Stimulated activated CD4-positive, alpha-beta T cell treated with anti-CD3 and anti-CD28 coated beads, Interleukin-15, amount 100 ng/mL, for 48 hours (primary cell): ENCODE measurements at places on chromosomes 4 and X.
A peak's percentile ranks its signal among the peaks of the same experiment; 100 is the strongest.

DNA sequence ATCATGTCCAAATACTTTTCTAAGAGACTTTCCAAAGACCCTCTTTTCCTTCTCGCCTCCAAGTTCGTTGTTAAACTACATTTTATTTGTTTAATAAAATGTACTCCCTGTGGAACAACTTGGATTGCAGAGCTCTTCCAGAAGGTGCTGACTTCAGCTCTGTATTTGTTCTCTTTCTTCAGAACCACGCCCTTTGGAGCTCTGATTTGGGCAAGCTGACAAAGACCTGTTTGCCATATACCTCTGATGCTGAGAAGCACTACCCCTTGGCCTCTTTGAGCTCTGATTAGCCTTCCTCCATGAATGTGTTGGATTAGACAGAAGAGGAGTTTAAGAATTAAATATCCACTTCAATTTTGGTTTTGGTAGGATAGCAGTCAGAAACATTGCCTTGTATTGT lies 815.1 kb upstream of the POU3F4 start:
- no peak for DNase-seq

- no peak for DNase-seq
Measured at GRCh38 chrX:134669378-134670098, 11.3 kb upstream of the PLAC1 start.

- no peak for DNase-seq
Measured at GRCh38 chrX:40273356-40274050, 175.7 kb upstream of the BCOR start.

- no peak for DNase-seq
Measured at GRCh38 chrX:54695816-54696487, 102.1 kb downstream of the ITIH6 start.

GRCh38 chrX:23937100-23937499 lies 29.3 kb downstream of the CXorf58 start:
- no peak for DNase-seq

GRCh38 chrX:153669174-153669890 lies 4.3 kb downstream of the PNCK start:
- DNase-seq: peak; percentile 30

- no peak for DNase-seq
Measured at GRCh38 chrX:79036157-79036880, 91.1 kb downstream of the P2RY10 start.

DNA sequence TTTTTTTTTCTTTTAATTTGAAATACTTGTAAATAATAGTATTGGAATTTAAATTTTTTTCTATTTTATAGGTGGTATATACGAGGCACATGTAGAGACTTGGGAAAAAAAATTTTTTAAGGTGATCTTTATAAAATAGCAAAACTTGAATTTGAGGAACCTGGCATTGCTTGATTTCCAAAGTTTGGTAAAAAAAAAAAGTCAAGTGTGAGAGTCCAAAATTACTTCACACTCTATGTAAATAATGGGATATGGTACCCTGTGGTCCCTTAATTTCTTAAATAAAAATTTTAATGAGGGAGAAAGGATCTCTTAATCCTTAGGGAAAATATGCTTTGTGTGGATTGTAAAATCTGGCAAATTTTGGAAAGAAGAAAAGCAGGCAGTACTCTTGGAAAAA lies 19.0 kb downstream of the SPRY1 start:
- no peak for DNase-seq

DNA sequence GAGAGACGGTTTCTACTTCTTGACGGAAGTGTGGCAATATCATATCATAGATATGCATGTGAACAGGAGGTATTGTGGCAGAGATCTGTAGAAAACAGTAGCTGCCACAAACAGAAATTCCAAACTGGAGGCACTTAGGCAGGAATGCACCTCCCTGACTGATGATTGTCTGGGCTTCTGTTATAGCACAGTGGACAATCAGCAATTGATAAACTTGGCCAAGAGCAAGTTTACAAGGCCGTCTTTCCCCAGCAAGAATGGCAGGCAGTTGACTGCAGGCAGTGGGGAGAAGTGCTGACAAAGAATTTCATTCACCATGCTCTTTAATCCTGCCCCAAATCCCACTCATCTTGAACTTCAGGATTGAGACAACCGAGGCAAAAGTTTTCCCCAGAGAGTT lies 114.4 kb upstream of the STOX2 start:
- DNase-seq: no peak

DNA sequence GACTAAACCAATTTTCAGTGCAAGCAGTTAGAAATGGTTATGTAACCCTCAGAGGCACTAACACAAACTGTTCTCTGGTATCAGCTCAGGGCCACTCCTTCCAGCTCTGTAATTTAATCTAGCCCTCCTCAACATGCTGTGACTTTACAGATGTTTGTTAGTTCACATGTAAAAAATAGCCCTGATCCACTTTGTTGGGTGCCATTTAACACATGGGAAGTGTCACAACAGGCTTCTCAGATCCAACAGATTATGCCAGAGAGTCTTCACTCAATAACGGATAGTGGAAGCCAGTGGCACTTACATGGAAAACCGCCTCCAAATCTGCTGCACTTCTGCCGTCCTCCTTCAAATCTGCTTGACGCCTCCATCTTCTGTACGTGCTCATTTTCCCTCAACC lies 51.6 kb downstream of the ATP8A1 start:
- DNase-seq: no peak

- DNase-seq: no peak
Measured at GRCh38 chrX:2817036-2817435, 11.7 kb upstream of the GYG2 start.

DNA sequence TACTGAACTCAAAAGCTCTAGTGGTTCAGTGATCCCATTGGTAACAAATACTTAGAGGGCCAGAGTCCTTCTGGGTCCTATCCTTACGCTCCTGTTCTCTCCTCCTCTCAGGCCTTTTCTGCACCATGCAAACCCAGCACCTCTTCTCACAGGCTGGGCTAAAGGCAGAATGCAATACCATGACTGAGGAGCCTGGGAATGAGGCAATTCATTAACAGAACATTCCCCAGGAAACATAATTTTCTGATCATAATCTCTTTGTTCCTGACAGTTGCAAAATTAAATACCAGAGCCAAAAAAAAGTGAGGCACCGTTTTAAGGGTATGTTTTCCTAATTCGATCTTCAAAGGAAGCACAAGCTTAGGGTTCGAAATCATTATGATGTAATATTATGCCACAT lies 9.0 kb downstream of the SORBS2 start:
- DNase-seq: no peak

DNA sequence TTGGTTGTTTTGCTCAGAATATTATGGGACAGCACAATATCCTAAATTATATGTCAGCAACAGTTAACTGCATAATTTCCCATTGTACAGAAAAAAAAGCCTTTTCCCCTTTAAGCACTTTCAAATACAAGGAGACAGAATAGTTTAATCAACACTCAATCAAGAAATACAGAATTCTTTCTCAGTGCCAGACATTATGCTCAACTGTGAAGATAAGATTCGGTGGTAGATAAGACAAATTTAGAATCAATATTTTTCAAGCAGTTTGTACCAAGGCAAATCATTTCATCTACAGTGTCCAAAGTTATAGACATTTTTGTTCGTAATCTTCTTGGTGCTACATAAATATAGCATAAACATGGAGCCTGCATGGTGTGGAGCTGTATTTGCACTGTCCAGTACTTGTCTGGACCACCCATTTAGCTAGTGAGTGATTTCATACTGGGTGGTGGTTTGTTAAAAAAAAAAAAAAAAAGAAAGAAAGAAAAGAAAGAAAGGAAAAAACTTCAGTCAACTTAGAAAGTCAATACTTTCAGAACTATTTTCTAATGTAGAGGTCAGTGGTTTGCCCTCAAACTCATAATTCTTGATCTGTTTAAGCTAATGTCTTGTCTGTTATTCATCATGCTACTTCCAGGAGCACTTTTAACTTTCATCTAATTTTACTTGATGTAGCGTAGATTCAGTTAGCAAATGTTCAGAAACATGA lies 522.9 kb downstream of the FAT4 start:
- no peak for DNase-seq

- DNase-seq: no peak
Measured at GRCh38 chrX:121570072-121570841, 522.8 kb downstream of the GLUD2 start.

DNA sequence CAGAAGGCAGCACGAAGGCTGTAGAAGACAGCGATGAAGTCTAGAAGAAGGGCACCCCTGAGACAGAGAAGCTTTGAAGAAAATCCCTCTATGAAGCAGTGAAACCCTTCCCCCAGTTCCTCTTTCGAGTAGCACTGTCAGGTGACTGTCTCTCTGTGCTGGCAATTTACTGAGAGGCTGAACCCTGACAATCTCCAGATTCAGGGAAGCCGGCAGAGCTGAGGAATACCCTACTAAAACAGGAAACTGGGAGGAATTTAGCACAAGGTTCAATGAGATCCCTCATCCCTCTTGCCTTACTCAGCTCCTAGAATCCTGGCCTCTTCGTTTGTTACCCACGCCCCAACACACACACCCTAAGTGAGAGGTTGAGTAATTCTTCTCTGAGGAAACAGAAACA lies 239.7 kb upstream of the NOCT start:
- no peak for DNase-seq

GRCh38 chr4:39626261-39626660 lies 12.4 kb downstream of the SMIM14 start:
- DNase-seq: no peak

DNA sequence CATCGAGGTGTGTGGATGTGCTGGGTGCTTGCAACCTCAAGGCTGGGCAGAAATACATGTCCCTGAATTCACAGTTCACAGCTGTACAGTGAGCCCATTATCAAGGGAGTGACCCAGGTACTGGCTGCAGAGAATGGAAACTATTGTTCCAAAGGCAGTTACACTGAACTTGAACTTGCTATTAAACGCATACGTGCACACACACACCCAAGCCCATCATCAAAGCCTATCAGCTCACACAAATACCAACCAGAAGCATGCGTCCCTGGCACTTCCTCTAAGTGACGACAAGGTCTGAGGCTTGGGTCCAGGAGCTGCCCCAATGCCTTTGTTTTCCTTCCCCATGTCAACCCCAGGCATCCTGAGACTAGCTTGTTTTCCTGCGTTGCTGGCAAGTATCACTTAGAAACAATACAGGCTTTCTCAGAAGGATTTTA lies 88.6 kb downstream of the IRF2 start:
- DNase-seq: no peak

DNA sequence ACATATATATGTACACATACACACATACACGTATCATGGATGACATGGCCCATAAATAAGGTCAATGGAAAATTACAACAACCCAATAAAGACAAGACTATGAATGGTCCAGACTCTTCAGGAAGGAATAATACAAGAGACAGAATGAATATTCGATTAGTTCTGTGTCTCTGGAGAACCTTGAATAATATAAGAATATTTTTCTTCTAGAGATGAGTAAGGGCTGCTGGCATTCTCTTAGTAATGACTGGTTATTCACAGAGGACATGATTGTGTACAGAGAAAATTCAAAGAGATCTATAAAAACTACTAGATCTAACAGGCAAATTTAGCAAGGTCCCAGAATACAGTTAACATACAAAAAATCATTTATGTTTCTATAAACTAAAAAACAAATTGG lies 23.3 kb downstream of the SPIN4 start:
- no peak for DNase-seq

GRCh38 chr4:114782415-114783214 lies 184.0 kb downstream of the UGT8 start:
- DNase-seq: no peak

DNA sequence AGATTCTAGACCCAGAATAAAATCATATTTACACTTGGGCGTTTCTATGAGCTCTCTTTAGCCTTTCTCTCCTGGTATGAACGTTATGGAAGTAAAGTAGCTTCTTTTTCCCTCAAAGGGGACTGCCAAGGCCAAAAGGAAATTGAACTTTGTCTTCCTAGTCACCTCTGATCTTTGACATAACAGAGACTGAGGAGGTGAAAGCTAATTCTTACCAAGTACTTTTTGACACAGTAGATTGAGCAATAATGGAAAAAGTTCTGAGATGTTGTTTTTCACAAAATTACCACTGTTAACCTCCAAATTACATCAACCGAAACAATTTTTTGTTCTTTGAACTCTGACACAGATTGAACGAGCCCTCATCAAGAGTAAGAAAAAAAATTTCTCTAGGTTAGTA lies 318.4 kb downstream of the TEX13A start:
- DNase-seq: no peak

- DNase-seq: no peak
Measured at GRCh38 chrX:150334981-150335380, 28.1 kb upstream of the MAMLD1 start.

DNA sequence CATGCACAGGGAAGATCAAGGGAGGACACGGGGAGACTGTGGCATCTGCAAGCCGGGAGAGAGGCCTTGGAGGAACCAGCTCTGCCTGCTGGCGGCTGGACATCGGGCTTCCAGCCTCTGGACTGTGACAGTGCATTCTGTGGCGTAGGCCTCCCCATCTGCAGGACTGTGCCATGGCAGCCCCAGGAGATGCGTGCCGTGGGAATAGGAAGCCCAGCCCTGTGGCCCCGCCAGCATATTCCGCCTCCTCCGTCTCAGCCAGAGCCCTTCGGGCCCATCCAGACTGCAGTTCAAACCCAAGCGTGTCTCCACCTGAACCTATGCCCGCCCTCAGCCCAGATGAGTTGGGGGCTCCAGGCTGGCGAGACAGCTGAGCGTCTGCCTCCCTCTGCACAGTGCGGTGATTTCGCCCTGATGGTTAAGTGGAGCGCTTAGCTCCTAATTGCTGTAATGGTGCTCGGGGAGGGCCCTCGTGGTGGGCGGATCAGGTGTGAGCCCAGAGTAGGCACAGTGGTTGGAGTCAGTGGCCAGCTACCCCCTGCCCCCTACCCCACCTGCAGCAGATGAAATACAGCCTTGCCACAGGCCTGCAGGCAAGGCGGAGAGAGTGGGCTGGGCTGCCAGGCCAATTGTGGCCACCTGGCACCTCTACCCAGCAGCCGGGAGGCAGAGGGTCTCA lies 133.9 kb downstream of the HMX1 start:
- no peak for DNase-seq

DNA sequence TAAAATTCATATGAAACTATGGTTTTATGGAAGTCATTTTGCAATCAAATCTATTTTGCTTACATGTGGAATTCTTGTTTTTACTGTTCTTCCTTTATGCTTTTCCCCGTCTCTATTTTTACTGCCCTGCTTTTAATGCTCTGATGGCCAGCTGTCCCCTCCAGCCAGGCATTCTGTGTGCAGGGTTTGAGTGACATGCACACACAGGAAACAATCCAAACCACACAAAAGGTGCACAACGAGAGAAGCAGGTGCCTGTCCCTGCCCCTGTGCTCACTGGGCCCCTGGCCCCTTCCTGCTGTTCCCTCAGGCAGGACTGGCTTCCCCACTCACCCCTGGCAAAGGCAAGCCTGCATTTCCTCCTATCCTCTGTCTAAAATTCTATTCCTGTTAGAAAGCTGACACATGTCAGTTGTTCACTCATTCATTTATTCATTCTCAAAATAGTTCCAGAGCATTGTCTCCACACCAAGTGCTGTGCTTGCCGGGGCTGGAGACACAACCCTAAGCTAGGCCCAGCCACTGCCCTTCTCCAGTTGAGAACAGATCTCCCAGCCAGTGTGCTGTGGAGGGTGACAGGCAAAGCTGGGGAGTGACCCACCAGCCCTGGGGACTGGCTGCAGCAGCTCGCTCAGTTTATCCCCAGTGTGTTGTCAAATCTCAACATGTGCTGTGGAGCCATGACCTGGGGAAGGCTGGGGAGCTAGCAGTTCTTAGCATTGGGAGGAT lies 346.3 kb downstream of the FBXW7 start:
- no peak for DNase-seq

- no peak for DNase-seq
Measured at GRCh38 chrX:89034679-89035078, 287.7 kb downstream of the CPXCR1 start.
